RPMI7951 (cell line): ENCODE measurements at places on chromosomes 12 and 14. TPM values are rescaled to one million over a fixed set of nuclear protein-coding genes. Genes with fewer than 3 reads are reported as not detected.

DNA sequence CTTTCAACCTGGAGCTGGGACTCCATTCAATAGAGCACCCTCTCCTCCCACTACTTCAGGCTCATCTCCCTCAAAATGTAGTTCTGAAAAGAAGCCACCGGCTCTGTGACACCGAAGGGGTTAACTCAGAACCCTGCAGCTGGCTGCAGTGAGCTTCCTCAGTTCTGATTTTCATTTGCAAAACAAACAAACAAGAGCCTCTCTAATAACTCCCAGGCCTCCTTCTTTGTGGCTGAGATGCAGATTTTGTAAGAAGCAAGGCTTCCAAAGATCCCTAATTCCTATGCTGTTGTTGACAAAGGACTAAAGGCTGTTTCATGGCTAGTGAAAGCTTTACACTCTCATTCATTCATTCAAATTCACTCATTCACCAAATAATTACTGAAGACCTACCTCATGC is 333.4 kb upstream of the TBX3 start:
- DNase-seq = no peak

DNA sequence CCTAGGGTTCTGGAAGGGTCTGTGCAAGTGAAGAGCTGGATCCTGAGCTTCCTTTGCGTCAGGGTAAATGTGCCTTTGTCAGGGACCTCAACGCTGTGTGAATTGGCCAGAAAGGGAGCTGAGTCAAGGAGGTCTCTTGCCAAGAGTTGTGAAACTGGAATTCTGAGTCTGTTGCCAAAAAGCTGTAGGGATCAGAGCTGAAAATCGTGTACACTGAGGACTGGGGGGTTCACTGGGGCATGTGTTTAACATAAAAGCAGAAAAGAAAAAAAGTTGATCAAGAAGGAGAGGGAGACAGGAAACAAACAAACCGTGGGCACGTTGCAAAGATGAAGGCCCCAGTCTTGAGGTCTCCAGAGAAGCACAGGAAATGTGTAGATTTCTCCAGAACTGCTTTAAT is 1081.5 kb downstream of the VRK1 start:
- no peak for DNase-seq

GRCh38 chr12:98724384-98725155 is 79.5 kb downstream of the APAF1 start:
- DNase-seq = no peak

RDH16 gene
- 0.29 TPM in 1 of 2 replicates, not detected in the other for total RNA-seq

IFNG-AS1 gene
- total RNA-seq = not detected in 2 replicates

KCNK13 gene
- not detected in 2 replicates for total RNA-seq

GNG2 gene
- total RNA-seq = 81.7 and 98.8 TPM in 2 replicates
